ENCODE measurements at places on chromosomes 5 and 9. TPM values are rescaled to one million over a fixed set of nuclear protein-coding genes. Genes with fewer than 3 reads are reported as not detected.

Gene KIF4B
- 0.58 TPM for total RNA-seq

Gene FBP1
- not detected for total RNA-seq

Gene ASTN2
- 15.8 TPM for total RNA-seq

Gene SAXO1
- total RNA-seq = 0.41 TPM

Gene KCNV2
- total RNA-seq = 1.1 TPM

Gene IL33
- not detected for total RNA-seq

Gene NPR3
- 0.63 TPM for total RNA-seq

DNA sequence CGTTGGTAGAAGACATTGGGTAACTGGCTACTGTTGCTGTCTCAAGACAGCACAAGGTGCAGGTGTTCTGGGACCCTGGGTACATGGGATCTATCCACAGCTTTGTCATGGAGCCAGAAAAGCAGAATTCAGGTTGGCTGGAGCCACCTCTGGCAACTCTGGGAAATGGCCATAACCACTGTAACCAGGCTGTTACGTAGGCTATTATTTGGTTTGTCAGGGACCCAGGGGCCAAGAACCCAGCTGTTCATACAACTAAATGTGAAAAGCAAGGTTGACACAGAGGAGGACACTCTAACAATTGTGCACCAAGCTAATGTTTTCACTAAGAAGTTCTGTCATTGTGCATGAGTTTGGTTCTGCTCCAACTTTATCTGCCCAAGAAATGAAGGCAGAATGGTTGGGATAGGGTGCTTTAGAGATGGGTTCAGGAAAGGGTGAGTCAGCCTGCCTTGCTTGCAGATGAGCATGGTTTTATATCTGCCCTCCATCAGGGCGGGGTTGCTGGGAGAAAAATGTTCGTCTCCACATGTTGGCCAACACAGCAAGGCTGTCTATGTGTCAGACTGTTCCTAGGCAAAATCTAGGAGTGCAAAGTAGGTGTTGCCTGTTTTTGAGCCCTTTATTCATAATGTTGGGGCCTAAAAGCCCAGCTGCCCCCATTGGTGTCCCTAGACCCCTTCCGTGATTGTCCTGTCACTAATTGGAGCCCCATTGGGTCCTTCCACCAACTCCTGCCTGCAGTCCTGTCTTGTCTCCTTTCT lies 131.3 kb upstream of the DAP start:
- no peak for ATAC-seq

- ATAC-seq = peak; percentile 96
Measured at GRCh38 chr9:86405926-86406325, 51.7 kb upstream of the TUT7 start.

DNA sequence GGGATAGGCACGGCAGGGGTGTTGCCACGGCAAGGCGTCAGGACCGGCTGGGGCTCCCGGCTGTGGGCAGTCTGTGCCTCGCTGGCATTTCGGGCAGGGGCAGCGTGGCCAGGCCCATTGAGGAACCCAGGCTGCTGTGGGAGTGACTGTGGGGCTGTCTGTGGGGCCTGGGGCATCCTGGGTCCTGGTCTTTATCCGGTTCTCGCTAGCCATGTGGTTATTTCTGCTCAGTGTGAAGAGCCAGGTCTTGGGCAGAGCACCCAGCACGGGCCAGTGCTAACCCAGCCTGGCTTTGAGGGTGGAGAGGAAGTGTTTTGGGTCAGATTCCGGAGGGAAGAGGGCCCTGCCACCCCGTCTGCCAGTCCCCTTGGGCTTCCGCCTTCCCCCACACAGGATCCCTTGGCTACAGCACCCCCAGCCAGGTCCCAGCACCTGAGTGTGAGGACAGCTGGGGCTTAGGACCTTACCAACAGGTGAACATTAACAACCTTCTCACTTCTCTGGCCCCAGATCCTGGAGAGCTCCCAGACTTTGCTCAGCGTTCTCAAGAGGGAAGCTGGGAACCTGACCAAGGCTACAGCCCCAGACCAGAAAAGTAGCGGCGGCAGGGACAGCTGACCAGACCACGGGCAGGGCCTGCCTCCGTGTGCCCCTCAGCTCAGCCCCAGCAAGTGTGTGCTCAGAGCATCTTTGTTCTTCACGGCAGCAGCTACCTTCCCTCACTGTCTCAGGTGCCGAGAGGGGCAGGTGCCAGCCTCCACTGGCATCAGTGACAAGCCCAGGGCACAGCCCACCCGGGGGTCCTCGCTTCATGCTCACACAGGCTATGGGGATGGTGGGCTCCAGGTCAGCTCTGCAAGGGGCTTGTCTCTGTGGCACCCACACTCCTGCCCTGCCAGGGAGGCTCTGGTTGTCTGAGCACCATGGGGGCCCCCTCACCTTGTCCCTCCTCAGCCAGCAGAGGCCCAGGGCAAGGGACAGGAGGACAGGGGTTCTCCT lies 1.1 kb downstream of the SSNA1 start:
- peak; percentile 1 for ATAC-seq

DNA sequence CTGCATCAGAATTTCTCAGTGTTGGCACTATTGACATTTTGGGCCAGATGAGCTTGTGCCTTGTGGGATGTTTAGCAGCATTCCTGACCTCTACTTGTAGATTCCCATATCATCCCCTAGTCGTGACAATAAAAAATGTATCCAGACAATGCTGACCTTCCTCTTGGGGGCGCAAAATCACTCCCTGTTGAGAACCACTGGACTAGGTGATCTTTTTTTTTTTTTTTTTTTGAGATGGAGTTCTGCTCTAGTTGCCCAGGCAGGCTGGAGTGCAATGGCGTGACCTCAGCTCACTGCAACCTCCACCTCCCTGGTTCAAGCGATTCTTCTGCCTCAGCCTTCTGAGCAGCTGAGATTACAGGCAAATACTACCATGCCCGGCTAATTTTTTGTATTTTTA lies 22.6 kb downstream of the STXBP1 start:
- ATAC-seq = no peak

- peak; percentile 40 for ATAC-seq
Measured at GRCh38 chr5:72107131-72107900, at the start of gene MAP1B. Gene MAP1B, plus strand, starts transcription at chr5:72107475. Its CDS starts 57 bp downstream, at chr5:72107532.

DNA sequence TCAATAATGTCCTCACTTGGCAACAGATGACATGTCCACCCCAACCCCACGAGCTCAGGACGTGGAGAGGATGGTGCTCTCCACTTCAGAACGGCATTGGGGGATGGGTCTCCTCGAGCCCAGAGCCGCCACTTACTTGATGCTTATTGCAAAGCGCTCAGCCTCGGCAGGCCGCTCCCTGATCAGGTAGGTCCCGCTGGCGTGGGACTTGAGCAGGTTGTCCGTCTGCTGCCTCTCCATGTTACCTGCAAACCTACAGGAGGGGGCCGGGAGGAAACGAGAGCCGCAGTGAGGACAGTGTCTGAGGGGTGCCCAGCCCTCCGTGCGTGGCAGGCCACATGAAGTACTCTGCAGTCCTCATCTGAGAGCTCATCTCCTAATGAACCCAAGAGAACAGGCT lies 36.6 kb upstream of the SARDH start:
- ATAC-seq = no peak

DNA sequence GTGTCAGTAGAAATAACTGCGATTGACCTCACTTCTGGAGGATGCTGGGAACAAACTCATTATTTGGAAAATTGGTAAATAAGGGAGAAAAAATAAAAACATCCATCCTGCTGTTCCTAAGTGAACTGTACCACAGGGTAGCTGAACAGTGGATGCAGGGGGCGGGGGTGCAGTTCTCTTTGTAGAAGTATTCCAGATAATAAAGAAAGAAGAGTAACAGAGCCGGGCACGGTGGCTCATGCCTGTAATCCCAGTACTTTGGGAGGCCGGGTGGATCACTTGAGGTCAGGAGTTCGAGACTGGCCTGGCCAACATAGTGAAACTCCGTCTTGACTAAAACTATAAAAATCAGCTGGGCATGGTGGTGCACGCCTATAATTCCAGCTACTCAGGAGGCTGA lies 132.1 kb downstream of the COL23A1 start:
- no peak for ATAC-seq

DNA sequence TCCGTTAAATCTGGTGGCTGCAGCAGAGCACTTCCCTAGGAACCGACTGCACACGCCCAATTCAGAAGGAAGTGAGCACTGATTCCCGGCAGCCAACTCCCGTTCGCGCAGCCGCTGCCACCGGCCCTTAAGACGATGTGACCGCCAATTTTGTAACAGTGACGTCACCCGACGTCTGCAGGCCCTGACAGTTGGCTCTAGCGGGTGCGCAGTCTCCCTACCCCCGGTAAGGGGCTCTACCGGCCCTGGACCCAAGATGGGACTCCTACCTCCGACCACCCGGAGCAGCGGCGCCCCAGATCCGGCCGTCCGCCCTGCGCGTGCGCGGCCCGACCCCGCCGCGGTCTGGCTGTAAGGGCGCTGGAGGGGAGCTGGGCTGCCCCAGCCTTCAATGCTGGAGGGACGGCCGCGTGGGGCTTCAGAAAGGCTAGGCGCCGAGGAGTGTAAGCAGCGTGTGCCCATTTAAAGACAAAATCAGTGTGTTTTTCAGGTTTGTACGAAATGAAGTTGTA lies 19.1 kb downstream of the DNAJA1 start:
- ATAC-seq = peak; percentile 95

DNA sequence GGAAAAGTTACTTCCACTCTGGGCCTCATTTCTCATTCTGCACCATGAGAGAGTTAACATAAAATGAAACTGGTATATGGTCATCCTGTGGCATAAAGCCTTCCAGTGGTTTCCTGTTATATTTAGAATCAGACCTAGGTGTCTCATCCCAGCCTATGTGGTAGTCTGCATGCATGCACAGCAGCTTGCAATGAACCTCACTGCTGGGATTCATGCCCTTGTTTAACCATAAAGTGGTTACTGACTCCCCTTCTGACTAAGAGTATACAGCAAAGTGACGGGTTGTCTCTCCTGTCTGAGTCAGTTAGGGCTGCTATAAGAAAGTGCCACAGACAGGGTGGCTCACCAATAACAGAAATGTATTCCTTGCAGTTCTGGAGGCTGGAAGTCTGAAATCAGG lies 14.7 kb upstream of the TDRD7 start:
- ATAC-seq = no peak

DNA sequence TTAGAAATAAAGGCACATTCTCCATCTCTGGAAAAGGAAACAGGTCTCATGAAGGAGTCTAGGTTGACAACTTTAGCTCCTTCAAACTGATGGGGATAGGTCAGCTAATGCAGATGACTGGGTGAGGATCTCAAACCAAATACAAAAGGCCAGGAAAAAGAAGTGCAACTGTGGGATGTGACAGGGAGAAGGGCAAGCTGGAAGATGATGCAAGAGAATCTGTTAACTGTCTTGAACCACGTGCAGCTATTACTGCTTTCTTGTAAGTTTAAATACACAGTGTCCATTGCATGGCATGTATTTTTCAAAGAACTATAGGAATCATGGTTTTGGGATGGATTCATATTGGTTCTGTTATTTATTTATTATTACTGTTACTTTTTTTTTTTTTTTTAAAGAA lies 331.8 kb downstream of the NDUFS4 start:
- no peak for ATAC-seq

- ATAC-seq = no peak
Measured at GRCh38 chr5:55679556-55679955, 32.6 kb downstream of the SLC38A9 start.

GRCh38 chr5:168790002-168790635 lies 211.0 kb upstream of the PANK3 start:
- no peak for ATAC-seq

DNA sequence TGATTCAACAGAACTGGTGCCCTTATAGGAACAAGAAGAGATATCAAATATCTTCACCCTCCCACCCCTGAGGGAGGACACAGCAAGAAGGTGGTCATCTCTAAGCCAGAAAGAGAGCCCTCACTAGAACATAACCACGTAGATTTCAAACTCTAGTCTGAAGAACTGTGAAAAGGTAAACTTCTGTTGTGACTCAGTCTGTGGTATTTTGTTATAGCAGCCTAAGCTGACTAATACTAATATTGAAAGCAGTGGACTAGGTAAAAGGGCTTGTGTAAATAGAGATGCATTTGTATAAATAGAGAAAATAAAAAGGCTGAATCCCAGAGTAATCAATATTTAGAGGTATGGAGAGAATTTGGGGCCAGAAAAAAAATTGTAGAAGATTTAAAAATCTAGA lies 157.6 kb upstream of the CCNH start:
- ATAC-seq = no peak

GRCh38 chr9:36625006-36625615 lies 52.4 kb downstream of the MELK start:
- no peak for ATAC-seq

- no peak for ATAC-seq
Measured at GRCh38 chr5:92835712-92836111, 745.3 kb downstream of the NR2F1-AS1 start.

DNA sequence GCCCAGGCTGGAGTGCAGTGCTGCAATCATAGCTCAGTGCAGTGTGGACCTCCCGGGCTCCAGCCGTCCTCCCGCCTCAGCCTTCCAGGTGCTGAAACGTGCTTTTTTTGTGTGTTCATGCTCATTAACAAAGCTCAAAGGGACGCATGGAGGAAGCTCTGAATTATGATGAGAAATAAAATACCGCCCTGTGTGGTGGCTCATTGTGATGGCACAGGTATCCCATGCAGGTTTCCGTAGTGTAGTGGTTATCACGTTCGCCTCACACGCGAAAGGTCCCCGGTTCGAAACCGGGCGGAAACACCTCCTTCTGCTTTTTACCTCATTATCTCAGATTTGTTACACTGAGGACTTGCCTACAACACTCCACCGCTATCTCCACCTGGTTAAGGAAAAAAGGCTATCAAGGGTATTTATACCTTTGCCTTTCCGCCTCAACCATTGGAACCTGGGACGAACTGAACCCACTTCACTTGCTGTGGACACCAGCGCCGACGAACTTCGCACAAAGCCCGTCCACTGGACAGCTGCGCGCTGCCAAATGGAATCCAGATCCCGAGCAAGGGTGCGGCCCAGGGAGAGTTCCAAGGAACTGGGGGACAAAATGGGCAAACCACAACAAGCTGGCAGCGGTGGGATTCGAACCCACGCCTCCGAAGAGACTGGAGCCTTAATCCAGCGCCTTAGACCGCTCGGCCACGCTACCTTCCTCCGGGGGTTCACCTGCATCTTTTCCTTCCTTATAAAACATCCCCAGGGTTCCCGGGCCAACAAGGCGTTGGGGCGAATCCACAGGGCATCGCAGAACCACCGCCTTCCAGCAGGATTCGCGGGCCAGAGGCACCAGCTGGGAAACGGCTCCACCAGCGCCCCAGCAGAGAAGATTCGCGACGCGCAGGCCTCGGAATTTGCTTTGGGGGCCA lies 26.3 kb downstream of the OR2V2 start:
- no peak for ATAC-seq
